B cell (primary cell): ENCODE measurements at places on chromosomes 6 and 20. TPM values are rescaled to one million over a fixed set of nuclear protein-coding genes. Genes with fewer than 3 reads are reported as not detected.

The C6orf62 gene
- 143 and 146 TPM in 2 replicates for total RNA-seq

DNA sequence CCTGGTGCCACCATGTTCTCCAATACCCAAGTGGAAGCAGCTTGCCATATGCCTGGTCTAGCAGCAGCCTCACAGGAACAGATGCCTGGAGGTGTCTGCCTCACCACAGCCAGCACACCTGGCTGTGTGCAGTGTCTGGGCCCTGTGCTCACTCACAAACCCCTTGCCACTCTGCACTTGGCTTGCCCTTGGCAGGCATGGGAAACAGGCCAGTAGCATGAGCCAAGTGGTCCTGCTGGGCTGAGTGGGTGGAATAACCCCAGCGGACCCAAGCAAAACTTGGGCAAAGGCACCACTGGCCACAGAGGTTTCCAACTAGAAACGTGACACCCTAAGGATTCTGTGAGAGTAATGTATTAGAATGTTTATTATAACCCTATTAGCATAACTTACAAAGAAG lies 600.5 kb upstream of the GJE1 start:
- no peak for DNase-seq

- no peak for DNase-seq
These were observed 157.9 kb downstream of the INSM1 start for GRCh38 chr20:20525756-20526155.

The VSX1 gene
- not detected in 2 replicates for total RNA-seq

The IL17A gene
- total RNA-seq, result not detected in 2 replicates

- no peak for DNase-seq
These were observed 462.8 kb downstream of the CDC5L start for GRCh38 chr6:44850312-44850711.

DNA sequence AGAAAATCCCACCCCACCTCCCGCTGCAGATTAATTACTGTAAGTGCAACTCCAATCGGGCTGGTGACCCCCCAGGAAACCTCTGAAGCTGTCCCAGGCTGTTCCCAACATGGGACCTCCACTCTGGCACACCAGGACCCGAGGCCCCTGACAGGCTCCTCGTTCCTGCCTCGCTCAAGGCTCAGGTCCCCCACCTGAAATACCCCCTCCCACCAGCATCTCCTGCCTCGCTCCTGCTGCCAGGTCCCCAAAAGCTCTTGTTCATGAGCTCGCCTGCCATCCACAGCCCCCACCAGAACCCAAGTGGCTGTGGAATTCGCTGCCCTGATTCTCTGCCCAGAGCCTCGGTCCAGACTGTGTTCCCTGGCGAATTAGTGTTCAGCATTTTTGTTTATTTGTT lies 26.1 kb downstream of the NPEPL1 start:
- DNase-seq, result no peak

GRCh38 chr6:109103942-109104341 lies 8.6 kb downstream of the CEP57L1 start:
- DNase-seq, result no peak

GRCh38 chr20:32779500-32780211 lies 17.5 kb downstream of the DNMT3B start:
- no peak for DNase-seq

The GRM1 gene
- total RNA-seq, result not detected in 2 replicates

The CLPSL2 gene
- not detected in 2 replicates for total RNA-seq

- no peak for DNase-seq
These were observed 49.3 kb upstream of the SRPK1 start for GRCh38 chr6:35970181-35970580.

DNA sequence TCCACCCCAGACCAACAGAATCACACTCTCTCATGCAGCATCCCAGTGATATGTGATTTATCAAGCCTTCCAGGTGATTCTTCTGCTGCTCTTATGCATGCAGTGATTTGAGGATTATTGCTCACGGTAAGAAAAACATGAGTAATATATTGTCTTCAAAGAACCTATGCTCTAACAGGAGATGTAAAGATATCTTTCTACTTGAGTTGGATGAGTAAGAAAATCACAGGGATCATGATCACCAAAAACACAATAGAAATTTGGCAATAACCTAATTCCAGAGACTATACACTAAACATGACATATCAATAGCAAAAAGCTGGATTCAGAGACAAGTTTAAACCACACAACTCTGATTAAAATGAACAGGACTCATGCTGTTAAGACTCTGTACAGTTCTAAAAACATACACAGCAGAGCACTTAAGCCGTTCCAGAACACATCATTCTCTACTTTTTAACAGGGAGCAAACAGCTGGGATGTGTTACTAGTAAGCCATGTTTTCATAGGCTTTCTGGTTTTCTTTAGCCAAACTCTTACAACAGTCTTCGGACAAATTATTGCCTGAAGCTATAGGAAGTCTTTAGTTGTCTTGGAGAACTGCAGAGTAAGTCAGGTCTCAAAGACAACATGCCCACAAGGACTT lies 568.6 kb downstream of the HAO1 start:
- no peak for DNase-seq
